Right cardiac atrium (tissue), 5 donors: ENCODE measurements at places on chromosomes 16 and 17. TPM values are rescaled to one million over a fixed set of nuclear protein-coding genes. Genes with fewer than 3 reads are reported as not detected.

KRTAP9-9 gene
- not detected for total RNA-seq

ARL2BP gene
- 48.1 TPM for total RNA-seq

DHX8 gene
- total RNA-seq, result 26.9 TPM

CSH1 gene
- total RNA-seq, result not detected

CBX8 gene
- 6.3 TPM for total RNA-seq

DNAAF8 gene
- total RNA-seq, result 0.49 TPM

DNASE1L2 gene
- total RNA-seq, result 0.40 TPM

WNT9B gene
- total RNA-seq, result 3.2 TPM

NF1 gene
- 47.2 TPM for total RNA-seq

MILR1 gene
- total RNA-seq, result 6.6 TPM

GRIN2C gene
- total RNA-seq, result 30.4 TPM

MYH8 gene
- total RNA-seq, result not detected

TBC1D3G gene
- total RNA-seq, result not detected

G6PC1 gene
- total RNA-seq, result not detected

EVI2A gene
- total RNA-seq, result 3.0 TPM

CRHR1 gene
- total RNA-seq, result not detected

BAIAP3 gene
- total RNA-seq, result 0.53 TPM

CCDC144A gene
- total RNA-seq, result 5.5 TPM

FOXK2 gene
- total RNA-seq, result 44.2 TPM

CACNA1G gene
- 4.4 TPM for total RNA-seq

SPNS2 gene
- 9.9 TPM for total RNA-seq

ZNF232 gene
- 7.4 TPM for total RNA-seq

NDRG4 gene
- total RNA-seq, result 53.5 TPM

P2RX5 gene
- 5.8 TPM for total RNA-seq

FXR2 gene
- total RNA-seq, result 109 TPM

RRAD gene
- total RNA-seq, result 299 TPM

KRT39 gene
- total RNA-seq, result not detected

SOX15 gene
- 5.4 TPM for total RNA-seq

WIPF2 gene
- total RNA-seq, result 11.1 TPM

PRSS33 gene
- not detected for total RNA-seq

NUFIP2 gene
- total RNA-seq, result 30.9 TPM

ITGAD gene
- not detected for total RNA-seq

PRPSAP1 gene
- 31.9 TPM for total RNA-seq

GPT2 gene
- total RNA-seq, result 4.0 TPM

EVPL gene
- total RNA-seq, result 0.09 TPM

AATK gene
- total RNA-seq, result 12.4 TPM

CNGB1 gene
- total RNA-seq, result not detected
